ENCODE measurements at places on chromosomes 13 and 19.

DNA sequence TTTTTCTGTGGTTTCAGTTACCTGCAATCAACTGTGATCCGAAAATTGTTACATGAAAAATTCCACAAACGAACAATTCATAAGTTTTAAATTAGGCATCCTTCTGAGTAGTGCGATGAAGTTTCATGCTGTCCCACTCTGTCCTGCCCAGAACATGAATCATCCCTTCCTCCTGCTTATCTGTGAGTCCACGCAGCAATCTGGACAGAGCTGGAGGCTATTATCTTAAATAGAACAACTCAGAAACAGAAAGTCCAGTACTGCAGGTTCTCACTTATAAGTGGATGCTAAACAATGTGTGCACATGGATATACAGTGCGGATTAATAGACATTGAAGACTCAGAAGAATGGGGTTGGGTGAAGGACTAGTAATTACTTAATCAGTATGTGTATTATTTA lies 583.7 kb upstream of the SPRY2 start:
- no peak for DNase-seq

DNA sequence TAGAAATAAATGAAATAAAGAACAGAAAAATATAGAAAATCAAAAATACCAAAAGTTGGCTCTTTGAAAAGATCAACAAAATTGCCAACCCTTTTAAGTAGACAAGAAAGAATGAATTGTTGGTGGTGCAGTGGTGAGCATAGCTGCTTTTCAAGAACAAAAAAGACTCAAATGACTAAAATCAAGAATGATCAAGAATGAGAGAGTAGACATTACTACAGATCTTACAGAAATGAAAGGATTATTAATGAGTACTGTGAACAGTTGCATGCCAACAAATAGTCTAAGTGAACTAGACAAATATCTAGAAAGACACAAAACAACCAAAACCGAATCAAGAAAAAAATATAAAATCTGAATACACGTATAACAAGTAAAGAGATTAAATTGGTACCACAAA lies 53.9 kb downstream of the FNDC3A start:
- DNase-seq = no peak

DNA sequence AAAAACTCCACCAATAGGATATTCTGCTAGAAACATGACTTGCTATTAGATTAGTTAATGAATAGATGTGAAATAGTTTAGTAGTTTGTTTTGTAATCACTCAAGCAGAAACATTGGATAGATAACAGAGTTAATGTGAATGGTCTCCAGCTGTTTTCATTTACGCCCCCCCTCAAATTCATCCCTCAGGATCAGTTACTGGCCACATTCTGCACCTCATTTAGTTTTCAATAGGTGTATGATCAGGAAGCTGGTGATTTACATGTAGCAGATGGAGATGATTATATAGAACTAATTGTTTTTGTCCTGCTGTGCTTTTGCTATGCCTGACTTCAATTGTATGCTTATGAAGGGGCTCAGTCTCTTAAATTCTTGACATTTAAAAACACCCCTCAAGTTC lies 759.0 kb downstream of the SLITRK6 start:
- DNase-seq = no peak

DNA sequence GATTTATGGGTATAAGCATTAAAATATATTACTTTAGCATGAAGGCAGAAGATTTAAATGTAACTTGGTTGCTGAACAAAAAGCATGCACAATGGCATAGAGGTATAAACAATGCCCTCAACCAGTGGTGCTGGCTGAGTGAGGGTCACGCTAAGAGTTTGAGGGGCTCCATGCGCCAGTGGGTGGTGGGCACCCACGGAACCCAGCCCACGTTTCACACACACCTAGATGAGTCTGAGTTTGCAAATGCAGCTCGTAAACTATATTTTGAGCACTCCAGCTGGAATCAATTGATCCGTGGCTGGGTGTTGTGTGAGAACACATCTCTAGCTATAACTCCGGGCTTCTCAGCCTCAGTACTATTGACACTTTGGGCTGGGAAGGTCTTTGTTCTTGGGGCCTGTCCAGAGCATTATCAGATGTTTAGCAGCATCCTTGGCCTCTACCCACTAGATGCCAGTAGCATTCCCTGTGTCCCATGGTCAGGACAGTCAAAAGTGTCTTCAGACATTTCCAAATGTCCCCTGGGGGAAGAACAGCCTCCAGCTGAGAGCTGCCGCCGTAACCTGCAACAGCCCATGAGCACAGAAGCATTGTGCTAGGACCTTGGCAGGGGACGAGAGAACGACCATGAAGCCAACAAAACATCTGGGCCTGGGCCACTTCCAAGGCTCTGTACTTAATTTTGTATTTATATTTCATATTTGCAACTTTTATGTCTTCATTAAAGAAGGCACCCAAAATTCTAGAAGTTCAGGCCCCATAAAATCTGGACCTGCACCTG lies 108.1 kb upstream of the SOX1 start:
- no peak for DNase-seq

DNA sequence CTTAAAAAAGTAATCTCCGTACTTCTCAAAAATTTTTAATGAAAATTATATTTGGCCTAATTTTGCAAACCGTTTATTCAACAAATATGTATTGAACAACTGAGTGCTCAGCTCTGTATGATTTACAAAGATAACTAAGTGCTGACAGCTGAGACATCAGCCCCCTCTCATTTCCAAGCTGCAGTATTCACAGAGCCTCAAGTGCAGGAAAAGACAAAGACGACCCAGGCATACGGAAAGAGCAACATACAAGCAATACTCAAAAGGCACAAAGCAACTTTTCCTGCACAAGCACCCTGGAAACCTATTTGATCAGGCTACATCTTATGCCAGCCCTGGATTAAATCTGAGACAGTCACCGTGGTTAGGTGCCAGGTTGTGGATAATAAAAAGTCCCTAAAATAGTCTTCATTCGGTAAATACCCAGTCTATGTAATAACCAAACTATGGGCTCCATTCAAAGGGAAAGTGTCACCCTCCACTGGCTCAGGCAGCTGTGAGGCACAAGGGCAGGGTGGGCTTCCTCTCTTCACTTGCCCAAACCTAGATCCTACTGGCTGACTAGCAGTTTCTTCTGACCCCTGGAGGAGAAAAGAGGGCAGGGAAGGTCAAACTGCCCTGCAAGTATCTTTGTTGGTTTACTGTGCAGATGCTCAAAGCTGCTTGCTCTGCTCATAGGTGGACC lies 65.5 kb downstream of the TBC1D4 start:
- DNase-seq = no peak

GRCh38 chr13:79282976-79283375 lies 123.1 kb downstream of the RBM26 start:
- no peak for DNase-seq

DNA sequence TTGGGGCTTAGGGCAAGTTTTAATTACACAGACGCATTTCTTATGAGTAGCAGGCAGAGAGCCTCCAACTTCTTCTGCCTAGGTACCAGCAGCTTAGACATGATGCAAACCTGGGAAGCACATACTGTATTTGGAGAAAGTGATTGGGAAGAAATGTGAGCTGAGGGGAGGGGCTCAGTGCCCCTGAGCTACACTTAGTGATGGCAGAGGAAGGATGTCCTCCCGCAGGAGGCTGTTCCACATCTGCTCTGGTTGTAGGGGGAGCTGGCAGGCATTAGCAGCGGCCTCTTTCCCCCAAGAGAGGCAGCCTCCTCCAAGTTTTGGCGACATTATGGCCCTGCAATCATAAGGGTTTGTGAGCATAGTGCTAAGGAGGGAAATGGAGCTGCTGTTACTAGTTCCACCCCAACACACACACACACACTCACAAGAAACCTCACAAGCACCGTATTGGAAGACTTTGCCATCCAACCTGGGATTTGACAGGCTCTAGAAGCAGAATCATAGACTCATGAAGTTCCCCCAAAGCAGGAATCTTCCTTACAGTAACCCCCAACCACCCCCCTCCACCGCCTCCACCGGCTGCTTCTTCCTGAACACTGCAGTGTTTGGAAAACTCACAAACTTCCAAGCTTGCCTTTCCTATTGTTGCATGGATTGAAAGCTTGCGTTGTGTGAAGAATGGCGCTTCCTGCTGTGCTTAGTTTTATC lies 3.3 kb downstream of the ALOX5AP start:
- DNase-seq = no peak

- no peak for DNase-seq
Measured at GRCh38 chr19:16263141-16263761, 61.4 kb upstream of the KLF2 start.

GRCh38 chr13:99542788-99543406 lies 41.6 kb downstream of the TM9SF2 start:
- no peak for DNase-seq

DNA sequence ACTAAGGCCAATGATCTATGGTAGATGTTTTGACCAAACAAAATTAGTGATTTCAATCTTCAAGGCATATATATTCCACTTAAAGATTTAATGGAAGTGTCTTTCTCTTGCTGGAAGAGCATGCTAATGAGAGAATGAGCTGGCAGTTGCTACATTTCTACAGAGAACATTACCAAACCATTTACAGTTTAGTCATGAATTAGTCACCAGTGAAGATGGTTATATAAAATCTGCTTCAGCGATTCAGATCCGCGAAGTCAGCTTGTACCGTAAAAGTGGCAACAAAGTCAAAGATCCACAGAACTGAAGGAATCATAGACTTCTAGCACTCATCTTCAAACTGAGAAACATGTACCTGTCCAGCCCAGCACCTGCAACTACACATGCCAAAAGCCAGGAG lies 156.3 kb downstream of the SLITRK5 start:
- no peak for DNase-seq

DNA sequence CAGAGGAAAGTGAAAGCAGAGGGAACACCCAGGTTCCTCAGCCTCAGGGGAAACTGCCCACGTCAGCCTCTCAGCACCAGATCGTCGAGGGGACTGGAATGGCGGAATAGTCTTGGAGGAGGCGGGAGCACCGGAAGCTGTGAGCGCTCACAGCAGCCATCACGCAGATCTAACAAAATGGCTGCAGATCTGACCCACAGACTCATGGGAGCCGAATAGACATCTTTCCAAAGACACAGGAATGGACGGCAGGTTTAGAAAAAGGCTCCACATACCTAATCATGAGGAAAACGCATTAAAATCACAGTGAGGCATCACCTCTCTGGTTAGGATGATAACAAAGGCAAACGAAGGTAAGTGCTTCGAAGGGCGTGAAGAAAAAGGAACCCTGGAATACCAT lies 11.8 kb upstream of the LILRA2 start:
- peak; percentile 38 for DNase-seq

- no peak for DNase-seq
Measured at GRCh38 chr13:63448692-63449091, 2033.0 kb upstream of the PCDH20 start.

- DNase-seq = no peak
Measured at GRCh38 chr13:113076681-113077401, 28.8 kb upstream of the F7 start.

- DNase-seq = no peak
Measured at GRCh38 chr13:52782471-52783448, 43.1 kb upstream of the CNMD start.

- no peak for DNase-seq
Measured at GRCh38 chr19:2978166-2978767, 903 bp downstream of the TLE6 start.

DNA sequence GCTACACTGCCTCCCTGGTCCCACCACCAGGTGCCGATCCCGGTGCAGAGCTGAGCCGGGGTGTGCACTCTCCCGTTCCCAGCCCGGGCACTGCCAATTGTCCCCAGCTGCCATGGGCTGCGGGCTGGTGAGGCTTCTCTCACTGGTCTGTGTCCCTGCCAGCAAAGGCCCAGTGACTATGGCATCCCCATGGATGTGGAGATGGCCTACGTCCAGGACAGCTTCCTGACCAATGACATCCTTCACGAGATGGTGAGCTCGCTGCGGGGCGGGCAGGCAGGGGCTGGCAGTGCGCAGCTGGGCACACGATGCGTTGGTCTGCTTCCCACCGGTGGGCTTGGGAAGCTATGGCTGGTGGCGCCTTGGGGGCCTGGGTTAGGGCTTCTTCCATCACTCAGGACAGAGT lies 14.6 kb downstream of the MPND start:
- DNase-seq = no peak

DNA sequence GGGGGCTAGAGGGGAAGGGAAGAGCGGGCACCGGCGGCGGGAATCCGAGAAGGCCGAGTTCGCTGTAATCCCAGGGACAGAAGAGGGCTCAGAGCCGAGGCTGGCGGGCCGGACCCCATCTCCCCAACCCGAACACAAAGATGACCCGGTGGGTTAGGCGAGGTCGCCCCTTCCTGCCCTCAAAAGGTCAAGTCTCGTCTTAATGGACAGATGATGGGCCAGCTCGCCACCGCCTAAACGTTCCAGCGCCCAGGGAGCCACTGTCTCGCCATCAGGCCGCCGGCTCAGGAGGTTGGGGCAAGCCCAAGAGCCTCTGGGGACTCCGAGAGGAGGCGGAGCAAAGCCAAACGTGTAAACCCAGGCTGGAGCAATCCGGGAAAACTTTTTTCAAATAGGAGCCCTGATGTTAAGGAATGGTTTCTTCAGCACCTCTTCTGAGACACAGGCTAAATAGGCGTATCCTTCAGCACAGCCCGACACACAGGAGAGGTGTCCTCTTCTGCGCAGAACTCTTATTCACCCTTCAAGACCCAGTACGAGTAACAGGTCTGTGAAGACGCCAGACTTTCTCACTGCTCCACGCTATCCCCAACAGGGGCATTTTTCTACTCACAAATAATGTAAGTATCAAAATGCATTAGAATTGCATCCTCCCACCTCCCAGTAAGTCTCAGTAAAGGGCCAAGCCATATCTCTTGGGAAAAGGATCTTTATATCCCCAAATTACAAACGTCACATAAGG lies 6.3 kb upstream of the POU4F1 start:
- DNase-seq = no peak

- no peak for DNase-seq
Measured at GRCh38 chr13:31199527-31199848, 287 bp upstream of the B3GLCT start.

DNA sequence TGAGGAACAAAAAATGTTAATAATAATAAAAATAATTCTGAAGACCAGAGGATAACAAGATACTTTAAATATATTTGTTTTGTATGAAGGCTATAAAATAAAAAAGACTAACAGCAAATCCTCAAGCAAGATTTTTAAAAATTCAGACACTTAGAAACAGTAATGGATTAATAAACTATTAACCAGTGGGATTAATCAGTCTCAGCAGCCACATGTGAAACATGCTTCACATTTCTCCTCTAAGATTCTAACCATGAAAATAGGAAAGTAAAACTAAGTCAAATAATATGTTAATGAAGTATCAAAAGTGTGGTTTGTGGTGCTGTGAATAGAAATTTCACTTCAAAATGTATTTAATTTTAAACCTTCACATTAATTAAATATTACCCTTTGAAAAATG lies 57.4 kb downstream of the KCNRG start:
- DNase-seq = no peak

DNA sequence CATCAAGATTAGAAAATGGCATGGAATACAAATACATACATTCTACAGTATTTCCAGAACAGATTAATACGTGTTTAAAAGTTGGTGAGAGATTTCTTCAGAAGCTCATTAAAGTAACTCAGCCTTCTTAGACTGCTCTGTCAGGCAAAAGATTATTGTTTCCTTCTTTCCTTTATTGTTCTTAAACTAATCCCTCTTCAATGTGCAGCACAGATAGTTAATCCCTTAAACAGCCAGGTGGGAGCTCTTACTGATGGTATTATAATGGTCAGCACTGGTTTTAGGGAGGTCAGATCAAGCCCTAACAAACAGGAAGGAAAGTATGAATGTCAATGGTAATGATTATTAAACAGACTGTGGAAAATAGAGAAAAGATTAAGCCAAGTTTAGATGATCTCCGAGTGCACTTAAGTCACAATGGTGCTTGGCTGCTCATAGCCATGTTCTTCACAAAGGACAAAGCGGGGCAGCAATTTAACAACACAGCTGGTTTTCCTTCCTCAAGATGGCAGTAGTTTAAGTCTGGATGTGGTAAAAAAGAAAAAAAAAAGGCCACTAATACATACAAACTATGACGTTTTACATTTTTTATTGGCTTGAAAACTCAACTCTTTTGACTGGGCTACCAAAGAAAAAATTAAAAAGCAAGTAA lies 992.6 kb downstream of the PCDH9 start:
- DNase-seq = no peak
